ENCODE measurements at places on chromosomes 13 and 19.

- no peak for DNase-seq
Observed at GRCh38 chr13:25739376-25739775, 312.4 kb downstream of the SHISA2 start.

GRCh38 chr13:96112936-96113335 is 23.0 kb downstream of the HS6ST3 start:
- no peak for DNase-seq

GRCh38 chr13:60335531-60335930 is 61.5 kb upstream of the TDRD3 start:
- no peak for DNase-seq

GRCh38 chr19:10431943-10432735 is 11.8 kb downstream of the PDE4A start:
- no peak for DNase-seq

DNA sequence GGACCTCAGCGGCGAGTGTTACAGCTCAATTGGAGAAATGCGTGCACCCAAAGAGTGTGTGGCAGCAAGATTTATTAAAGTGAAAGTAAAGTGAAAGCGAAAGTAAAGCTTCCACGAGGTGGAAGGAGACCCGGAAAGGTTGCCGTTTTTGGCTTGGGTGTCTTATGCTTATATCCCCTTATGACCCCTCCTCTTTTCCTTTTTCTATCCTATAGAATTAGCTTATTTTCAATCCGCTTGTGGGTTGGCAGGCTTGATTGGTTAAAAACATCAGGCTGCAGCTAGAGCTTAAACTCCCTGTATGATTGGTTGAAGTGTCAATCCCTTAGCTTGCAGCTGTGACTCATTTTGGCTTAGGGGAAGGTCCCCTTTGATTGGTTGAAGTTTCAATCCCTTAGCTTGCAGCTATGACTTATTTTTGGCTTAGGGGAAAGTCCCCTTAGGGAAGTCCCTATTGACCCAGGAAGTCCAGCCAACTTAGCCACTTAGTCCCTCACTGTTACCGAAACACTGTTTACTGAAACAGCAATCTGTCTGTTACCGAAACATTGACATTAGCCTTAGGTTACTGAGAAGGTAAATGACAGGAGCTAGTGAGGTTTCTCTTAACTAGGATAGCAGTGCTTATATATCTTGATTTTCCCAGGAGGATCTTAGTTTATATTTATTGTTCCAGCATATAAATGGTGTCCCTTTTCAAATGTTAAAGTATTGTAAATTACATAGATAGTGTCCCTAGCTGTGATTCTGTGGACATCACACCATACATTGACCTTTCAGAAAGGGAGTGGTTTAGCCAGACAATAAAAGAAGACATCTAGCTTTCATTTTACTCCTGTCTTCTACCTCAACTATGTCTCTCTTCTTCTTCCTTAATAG is 575.8 kb downstream of the DACH1 start:
- DNase-seq, result peak; percentile 11

- DNase-seq, result peak; percentile 94
Observed at GRCh38 chr19:45645631-45646344, 6.6 kb upstream of the EML2 start.

DNA sequence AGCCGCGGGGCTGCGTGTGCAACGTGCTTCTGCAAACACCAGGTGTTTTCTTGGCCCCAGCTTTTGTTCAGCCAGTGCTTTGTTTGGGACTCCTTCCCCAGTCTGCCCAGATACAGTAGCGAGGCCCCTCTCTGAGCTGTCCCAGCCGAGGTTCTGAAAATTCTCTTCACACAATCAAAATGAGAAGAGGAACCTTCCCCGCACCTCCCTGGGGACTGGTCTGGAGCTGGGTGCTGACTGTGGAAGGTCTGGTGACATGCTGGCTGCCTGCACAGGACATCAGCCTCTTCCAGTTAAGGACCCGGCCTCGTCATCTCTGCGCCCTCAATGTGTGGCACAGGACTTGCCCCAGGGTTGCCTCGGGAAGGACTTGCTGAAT is 4.2 kb downstream of the ATP4A start:
- no peak for DNase-seq

DNA sequence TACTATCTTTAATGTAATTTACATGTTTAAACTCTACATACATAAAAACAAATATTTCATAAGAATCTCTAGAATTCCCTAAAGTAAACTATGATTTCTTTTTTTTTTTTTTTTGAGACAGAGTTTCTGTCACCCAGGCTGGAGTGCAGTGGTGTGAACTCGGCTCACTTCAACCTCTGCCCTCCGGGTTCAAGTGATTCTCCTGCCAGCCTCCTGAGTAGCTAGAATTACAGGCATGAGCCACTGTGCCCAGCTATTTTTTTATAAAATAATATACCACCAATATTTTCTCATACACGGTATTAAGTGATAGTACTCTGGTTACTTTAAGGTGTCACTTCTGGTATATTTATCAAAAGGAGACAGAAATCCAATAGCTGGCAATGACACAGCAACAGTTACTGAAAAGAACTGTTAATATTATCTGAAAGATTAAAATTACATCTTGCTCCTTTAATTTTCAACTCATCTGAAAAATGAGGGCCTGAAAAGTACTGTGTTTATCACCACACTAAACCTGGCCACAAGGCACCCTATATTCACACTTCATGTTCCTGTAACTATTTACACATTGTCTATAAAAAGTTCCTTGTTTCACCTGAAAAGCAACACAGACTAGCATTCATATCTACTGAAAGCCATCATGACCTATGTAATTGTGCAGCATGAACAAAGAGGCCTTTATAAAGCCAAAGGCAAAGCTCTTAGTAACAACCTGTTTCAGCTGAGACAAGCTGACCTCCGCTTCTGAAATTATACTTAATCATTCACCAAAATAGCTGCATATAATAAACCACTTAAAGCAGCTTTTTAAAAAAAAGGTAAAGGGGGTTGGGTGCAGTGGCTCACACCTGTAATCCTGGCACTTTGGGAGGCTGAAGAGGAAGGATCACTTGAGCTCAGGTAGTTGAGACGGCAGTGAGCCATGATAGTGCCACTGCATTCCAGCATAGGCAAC is 106.1 kb downstream of the SLC25A15 start:
- DNase-seq, result no peak

DNA sequence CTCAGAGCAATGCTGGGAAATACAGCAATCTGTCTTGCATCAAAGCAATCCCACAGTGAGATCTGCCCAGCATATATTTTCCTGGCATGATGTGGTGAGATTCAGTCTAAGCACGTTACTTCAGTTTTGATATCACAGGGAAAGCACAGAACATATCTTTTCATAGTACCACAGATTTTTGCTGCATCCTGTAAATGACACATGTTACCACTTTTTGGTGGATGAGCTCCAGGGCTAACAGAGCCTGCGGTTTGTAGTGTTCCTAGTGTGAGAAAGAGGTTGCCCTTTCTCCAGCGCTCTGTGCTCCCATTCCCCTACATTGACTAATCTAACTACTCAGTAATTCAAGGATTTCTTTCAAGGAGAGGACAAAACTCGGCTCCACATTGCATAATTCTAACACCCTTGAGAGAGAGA is 409.0 kb downstream of the GPC6 start:
- DNase-seq, result peak; percentile 16

DNA sequence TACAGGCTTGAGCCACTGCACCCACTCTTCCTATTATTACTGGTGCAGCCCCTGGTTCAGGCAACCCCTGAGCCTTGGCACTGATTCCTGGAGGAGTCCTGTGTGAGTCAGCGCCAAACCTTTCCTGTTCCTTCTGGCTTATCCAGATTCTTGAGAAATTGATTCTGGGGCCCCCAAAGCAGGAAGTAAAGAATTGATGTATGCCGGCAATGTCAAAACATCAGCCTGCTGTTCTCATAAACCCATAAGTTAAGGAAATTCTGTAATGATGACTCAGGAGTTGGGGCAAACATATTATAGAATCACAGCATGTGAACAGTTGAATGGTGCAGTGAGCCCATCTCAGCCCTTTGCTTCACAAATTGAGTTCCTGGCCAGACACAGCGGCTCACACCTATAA is 1.4 kb upstream of the OR7G3 start:
- peak; percentile 48 for DNase-seq

DNA sequence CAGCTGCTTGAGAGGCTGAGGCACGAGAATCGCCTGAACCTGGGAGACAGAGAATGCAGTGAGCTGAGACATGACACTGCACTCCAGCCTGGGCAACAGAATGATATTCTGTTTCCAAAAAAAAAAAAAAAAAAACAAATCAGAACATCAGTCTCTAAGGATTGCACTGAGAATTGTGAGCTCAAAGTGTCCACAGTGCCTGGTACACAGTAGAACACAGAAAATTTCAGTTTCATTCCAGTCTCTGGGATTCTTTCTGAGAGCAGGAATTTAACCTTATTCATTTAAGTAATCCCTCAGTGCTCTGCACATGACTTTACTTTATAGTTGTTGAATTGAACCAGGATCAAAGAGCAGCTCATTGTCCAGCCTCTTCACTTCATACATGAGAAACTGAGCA is 25.9 kb upstream of the GATAD2A start:
- DNase-seq, result no peak

- no peak for DNase-seq
Observed at GRCh38 chr19:2084993-2085720, 11.0 kb downstream of the MOB3A start.

Measured in brain microvascular endothelial cell (primary cell).